ENCODE measurements at places on chromosomes 6 and 20.

DNA sequence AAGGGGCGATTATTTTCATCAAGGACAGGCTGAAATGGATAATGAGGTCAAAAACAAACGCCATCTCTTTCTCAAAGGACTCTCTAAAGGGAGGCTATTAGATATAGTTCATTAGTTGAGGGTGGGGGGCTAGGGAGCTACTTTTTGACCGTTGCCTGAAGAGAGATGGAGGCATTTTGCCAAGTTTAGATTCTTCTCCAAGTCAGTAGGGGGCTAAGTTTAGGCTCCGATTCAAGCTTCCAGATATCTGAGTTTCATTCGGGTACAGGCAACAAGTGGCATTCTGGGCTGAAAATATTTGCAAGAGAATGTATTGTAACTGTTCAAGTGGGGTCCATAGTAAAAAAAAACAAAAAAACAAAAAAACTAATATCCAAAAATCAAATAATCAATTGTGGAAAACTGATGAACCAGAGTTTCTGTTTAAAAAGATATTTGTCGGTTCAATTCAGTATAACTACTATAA, 43.4 kb upstream of the PIM1 start:
- no peak for DNase-seq

GRCh38 chr6:107801173-107801886, 22.8 kb downstream of the SCML4 start:
- DNase-seq = no peak

- no peak for DNase-seq
Observed at GRCh38 chr6:26526928-26527327, 11.2 kb upstream of the HMGN4 start.

GRCh38 chr6:11144393-11144851, 32.9 kb upstream of the ERVFRD-1 start:
- no peak for DNase-seq

DNA sequence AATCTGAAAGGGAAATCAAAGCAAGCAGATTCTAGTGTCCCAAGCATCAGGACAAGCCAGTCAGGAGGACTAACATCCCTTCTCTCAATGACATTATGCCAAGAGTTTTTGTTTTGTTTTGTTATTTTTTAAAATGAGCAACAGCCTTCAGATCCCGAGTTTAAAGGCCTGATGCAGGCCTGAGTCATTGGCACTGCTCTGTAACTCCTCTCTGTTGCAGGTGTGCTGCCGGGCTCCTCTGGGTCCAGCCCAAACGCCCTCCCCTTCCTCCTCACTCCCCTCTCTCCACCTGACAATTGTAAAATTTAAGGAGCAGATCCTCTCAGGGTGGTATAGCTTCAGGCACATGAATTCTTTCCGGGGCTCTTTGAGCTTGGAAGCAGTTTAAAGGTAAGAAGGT, 502.0 kb downstream of the BMP2 start:
- no peak for DNase-seq

- DNase-seq = no peak
Observed at GRCh38 chr6:157305670-157306653, 17.4 kb downstream of the TMEM242 start.

All from NCI-H187 (cell line).